Ascending aorta (tissue), 2 donors: ENCODE measurements at places on chromosomes 11 and 22. TPM values are rescaled to one million over a fixed set of nuclear protein-coding genes. Genes with fewer than 3 reads are reported as not detected.

Gene UPK2
- not detected for total RNA-seq

Gene PLCB3
- 54.0 TPM for total RNA-seq

Gene SUN2
- total RNA-seq, result 896 TPM

Gene C22orf31
- total RNA-seq, result not detected
